ENCODE measurements at places on chromosomes 7 and 10.

GRCh38 chr10:80536361-80536835, 1.3 kb upstream of the SH2D4B start:
- no peak for DNase-seq

- DNase-seq = no peak
Measured at GRCh38 chr7:158399762-158400161, 187.9 kb downstream of the PTPRN2 start.

DNA sequence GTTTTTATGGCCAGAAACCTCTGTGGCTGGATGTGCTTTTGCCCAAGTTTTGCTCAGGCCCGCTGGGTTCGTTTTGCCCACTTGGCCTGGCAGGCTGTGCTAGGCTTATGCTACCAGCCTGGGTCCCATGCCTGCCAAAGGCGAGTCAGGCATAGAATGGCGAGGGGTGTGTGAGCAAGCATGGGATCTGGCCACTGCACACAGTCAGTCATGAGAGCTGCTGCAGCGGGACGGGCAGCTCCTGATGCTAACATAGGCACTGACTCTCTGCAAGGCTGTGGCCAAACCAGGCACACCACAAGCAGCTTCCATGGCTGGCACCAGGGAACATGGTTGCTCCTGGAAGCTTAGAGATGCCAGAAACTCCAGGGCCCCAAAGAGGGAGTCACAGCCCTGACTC, 52.9 kb upstream of the PCDH15 start:
- no peak for DNase-seq

- DNase-seq = no peak
Measured at GRCh38 chr10:23331567-23332301, 12.9 kb downstream of the C10orf67 start.

DNA sequence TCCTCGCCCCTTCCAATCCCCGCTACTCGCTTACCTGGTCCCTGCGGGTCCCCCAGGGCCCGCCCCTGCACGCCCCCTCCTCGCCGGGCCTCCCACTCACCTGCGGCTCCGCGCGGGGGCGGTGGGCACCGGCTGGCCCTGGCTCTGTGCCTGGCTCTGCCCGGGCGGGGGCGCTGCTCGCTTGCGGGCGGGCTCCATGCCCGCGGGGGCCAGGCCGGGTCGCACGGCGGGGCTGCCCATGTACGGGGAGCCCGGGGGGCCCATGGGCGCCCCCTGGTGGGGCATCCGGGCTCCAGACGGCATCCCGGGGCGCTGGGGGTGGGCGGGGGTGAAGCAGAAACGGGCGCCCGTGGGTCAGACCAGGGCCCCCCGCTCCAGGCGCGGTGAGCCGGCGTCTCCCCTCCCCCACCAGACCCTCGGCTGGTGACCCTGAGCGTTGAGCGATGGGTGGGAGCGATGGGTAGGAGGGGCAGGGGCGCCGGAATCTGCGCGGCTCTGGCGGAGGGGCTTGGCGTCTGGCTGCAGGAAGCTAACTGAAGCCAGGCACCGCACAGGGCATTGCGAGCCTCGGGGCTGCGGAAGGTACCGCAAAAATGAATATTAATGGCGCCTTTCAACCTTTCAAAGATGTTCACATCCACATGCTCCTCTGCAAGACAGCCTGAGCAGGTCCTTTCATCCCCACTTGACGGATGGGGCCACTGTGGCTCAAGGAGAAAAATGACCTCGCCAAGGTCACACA, 3.0 kb downstream of the SMARCD3 start:
- peak; percentile 74 for DNase-seq

DNA sequence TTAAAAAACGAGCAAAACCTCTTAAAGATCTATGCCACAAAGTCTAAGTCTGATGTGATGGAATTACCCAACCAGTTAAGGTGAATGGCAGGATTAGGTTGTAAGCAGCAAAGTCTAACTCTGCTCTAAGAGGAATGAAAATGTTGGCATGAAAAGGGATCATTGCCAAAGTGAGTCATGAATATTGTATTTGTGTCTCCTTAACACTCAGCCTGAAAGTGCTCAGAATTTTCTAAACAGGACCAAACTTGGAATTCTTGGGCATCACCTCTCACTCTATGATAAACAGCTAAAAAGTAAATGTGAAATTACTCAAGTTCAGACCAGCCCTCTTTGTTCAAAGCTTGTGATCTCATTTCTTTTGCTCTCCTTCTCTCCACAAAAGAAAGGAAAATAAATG, 27.0 kb downstream of the PPP1R3A start:
- DNase-seq = no peak

DNA sequence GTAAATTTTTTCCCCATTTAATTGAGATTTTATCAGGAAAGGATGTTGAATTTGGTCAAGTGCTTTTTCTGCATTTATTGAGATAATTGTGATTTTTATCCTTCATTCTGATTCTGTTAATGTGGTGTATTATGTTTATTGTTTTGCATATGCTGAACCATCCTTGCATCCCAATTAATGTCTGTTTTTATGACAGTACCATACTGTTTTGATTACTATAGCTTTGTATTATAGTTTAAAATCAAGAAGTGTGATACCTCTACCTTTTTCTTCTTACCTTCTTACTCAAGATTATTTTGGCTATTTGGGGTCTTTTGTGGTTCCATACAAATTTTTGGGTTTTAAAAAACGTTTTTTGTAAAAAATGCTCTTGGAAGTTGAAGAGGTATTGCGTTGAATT, 357.2 kb downstream of the REEP3 start:
- DNase-seq = no peak

DNA sequence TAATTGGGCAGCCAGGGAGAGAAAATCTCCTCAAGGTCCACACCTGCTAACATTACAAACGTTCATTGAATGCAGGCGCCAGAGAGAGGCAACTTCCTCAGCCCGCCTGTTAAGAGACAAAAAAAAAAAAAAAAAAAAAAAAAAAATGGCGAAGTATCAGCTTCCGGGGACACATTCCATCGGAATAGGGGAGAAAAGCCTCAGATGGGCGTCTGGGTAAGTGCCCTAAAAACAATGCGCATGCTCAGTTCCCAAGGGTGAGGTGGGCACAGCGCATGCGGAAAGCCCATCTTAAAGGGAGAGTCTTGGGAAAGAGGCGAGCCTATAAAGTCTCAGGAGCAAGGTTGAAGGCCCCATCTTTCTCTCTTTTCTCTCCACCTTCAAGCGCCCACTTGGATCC, 1139.7 kb upstream of the CELF2 start:
- no peak for DNase-seq

DNA sequence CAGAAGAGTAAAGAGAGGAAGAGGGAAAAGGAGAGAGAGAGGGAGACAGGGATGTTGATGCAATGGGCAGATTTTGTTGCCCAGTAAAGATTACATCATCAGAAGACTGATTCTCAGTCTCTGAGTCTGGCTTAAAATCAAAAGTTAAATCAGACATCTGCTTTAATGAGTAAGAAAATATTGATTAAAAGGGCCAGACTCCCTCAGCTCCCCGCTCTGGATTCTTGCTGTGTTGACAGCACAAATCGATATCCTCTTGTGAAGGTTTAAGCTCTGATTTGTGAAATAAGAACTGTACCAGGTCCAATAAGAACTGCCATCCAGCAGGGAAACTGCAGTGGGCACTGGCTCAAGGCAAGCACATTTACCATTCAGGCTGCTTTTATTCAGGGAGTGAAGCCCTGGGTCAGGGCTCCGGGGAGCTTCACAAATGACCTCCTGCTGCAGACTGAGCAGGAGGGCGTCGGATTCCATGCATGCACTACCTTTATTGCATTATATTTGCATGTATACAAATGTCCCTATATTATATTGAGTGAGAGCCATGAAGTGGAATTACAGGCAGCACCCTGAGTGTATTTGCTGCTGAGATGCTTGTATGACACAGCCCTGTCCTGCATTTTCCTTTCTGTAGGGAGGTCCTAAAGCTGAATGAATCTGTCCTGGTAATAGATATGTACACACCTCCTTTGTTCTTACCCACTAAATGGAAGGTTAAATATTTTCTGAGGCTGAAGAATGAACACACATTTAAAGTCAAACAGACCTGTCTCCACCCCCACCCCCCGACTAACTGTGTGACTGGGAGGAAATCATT, 401.5 kb downstream of the REEP3 start:
- DNase-seq = no peak

DNA sequence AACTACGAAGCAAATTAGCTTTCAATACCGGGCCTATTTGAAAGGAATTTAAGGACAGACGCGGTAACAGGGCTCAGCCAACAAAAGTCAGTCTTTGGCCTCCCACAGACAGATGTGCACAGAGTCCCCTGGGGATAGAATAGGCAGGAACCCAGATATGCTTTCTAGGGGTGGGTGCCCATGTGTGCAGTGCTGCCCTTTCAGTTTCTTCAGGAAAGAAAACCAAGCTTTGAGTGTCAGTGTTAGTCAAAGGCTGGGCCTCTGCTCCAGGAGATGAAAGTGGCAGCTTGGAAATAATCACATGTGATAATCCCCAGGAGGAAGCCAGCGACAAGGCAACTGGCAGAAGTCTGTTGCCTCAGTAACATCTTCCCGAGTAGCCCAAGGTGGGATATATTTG, 43.8 kb upstream of the CSTF2T start:
- no peak for DNase-seq

DNA sequence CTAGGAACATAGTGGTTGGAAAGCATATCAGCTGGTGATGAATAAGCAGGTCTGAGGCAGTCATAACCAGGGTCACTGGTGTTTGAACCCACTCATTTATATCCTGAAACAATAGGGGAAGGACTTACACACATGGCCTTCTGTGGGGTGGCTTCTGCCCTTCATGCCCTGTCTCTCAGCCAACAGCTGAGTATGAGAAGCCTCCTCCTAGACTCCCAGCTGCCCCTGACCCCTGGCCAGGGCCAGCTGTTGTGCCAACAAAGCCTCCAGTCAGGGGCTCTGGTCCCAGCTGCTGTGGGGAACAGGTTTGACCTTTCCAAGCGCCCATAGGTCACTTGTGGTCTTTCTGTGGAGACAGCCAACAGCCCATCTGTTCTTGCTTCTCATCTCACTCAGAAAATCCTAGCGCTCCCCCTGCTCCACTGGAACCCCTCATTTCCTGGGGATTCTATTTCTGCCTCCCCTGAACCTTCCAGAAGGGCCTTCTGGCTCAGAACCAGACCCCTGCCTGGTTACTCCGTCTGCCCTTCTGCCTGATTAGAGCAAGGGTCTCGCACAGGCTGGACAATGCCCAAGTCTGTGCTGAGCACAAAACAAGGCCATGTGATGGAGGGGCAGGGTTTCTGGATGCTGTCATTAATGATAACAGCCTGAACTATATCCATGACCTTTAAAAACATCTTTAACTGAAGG, 9.7 kb upstream of the PURB start:
- DNase-seq = no peak

DNA sequence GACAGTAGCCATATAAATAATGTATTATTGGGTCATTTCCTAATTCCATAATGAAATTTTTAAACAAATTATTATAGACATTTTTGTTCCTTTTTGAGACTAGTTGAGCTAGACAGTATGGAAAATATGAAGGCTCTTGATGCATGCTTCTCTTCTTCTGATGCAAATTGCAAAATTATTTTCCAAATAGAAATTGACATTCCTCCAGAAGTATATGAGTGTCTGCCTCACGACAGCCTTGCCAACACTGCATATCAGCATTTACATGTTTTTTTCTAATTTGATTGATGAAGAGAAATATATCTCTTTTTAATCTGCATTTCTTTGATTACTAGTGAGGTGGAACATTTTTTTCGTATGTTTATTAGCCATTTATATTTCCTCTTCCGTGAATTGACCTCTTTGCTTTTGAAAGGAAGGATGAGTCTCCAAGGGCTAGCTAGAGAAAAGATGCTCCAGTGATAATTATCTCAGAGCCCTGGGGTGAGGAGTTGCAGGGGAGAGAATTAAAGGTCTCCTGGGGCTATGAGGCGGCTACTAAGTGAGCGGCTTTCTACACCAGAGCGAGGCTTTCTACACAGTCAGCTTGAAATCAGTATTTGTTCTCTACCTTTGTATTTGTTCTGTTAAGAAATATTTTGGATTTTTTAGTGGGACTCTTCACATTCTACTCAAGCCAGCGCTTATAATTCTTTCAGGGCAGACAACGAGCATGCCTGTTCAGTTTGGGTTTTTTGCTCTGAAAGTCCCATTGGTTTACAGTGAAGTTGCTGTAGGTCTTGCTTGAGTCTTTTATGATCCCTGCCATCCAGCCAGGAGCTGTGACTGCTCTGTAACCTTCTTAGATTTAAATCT, 712.2 kb upstream of the GALNT17 start:
- DNase-seq = no peak

DNA sequence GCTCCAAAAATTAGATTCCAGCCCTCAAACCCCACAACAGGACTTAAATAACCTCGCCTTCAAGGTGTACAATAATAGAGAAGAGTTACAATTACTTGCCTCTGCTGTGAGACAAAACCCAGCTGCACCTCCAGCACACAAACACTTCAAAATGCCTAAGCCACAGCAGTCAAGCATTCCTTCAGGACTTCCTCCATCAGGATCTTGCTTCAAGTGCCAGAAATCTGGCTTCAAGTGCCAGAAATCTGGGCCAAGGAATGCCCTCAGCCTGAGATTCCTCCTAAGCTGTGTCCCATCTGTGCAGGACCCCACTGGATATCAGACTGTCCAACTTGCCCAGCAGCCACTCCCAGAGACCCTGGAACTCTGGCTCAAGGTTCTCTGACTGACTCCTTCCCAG, 1088.3 kb downstream of the SORCS3 start:
- no peak for DNase-seq

- DNase-seq = no peak
Measured at GRCh38 chr10:29471544-29471859, 163.3 kb downstream of the SVIL start.

- no peak for DNase-seq
Measured at GRCh38 chr10:77711683-77712049, 74.1 kb upstream of the KCNMA1 start.

DNA sequence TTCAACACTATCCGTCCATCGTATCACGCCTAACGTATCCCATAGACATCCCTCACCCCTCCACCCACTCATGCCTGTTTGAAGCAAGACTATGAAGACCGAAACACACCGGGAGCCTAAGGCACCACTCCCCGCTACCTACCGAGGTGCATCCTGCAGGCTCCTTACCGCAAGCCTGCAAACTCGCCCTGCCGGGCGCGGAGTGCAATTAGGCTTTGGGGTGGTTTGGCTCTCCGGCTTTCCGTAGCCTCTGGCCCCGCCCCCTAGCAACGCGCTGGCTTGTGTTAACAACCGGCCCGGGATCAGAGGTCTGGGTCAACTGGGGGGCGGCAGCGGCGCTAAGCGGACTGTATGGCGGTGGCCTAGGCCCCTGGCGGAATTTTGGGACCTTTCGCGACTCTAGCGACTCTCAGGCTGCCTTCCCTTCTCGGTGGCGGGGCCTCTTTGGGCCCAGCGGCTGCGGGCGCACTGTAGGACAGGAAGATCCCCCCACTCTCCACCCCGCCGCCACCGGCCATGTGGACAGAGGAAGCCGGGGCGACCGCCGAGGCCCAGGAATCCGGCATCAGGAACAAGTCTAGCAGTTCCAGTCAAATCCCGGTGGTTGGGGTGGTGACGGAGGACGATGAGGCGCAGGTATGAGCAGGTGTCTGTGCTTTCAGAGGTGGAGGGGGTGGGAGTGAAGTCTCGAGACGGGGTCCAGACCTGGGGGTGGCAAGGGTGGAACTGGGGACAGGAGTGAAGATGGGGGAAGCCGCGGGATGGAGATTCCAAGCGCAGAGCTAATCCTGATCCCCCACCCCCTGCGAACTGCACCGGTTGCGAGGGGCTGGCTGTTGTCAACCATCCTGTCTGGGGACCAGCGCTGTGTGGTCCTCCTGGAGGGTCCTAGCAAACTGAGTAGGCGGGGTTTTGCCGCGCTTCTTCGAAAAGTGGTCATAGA, at the start of gene CFAP69:
TSS of gene CFAP69 (plus strand) at position 266 of the 943 bp plus-strand sequence. CDS start at position 517, 251 bp downstream.
- peak; percentile 81 for DNase-seq

GRCh38 chr7:35596061-35596460, 98.9 kb downstream of the HERPUD2 start:
- no peak for DNase-seq

- DNase-seq = no peak
Measured at GRCh38 chr7:134548877-134549276, at the start of gene AKR1B15. Gene AKR1B15, plus strand, starts transcription at chr7:134549110. Its CDS starts 15,510 bp downstream, at chr7:134564620.

All from T-cell (primary cell).